ENCODE measurements at places on chromosomes 7 and 10.

DNA sequence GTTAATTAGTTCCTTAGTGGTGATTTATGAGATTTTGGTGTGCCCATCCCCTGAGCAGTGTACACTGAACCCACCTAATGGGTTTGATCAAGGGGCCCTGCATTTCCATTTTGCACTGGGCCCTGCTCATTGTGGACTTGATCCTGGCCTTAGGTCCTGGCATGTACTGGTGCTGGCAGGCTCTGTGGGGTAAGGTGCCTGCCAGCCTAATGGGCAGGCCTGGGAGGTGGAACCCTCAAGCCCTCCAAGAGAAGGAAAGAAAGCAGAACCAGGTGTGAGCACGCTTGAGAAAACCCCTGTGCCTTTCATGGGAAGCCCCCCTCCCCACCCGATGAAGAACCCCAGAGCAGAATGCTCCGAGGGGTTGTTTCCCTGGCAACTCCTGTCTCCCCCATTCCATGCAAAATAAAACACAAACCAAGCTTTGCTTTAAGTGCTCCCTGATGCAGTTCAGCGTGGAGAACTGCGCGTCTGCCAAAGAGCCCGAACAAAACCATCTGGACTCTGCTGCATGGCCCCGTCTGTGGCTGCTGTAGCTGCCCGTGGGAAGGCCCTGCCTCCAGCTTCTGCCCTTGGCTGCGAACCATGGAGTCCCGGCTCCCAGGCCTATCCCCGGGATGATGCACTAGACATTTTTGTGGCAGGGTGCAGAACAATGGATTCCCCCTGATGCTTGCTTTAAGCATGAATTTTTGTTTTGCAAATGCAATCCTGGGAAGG, 123.3 kb downstream of the PRPF18 start:
- peak; percentile 64 for DNase-seq

DNA sequence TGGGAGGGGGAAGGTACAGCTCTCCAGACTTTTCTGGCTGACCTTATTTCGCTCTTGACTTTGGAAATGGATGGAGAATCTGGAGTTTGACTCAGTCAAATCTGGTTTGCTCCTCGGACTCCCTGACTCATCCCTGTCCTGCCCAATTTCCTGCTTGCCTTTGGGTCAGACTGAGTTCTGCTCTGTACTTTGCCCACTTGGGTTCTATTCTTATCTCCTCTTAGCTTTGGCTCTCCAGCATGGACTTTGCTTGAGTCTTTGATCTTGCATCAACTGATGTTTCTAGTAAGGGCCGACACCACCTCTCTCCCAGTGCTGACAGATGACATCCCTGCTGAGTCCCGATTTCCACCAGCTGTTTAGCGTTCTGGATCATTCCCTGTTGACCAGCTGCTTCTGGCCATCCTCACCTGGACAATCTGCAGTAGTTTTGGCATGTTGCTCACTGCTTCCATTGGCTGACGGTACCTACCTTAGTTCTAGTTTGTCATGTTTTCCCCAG, 335.3 kb downstream of the SUGCT start:
- no peak for DNase-seq

DNA sequence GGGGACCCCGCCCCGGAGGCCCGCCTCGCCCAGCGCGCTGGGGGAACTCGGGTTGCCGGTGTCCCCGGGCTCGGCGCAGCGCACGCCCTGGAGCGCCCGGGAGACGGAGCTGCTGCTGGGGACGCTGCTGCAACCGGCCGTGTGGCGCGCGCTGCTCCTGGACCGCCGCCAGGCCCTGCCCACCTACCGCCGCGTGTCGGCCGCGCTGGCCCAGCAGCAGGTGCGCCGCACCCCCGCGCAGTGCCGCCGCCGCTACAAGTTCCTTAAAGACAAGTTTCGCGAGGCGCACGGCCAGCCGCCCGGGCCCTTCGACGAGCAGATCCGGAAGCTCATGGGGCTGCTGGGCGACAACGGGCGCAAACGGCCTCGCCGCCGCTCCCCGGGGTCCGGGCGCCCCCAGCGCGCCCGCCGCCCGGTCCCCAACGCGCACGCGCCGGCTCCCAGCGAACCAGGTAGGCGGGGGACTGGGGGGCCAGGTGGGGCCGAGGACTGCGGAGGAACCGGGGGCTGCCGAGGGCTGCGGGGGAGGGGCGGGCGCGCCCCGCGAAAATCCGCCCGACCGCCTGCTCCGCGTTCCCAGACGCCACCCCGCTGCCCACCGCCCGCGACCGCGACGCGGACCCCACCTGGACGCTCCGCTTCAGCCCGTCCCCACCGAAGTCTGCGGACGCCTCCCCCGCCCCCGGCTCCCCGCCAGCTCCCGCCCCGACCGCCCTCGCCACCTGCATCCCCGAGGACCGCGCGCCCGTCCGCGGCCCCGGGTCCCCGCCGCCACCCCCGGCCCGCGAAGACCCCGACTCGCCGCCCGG, 574 bp downstream of the UTF1 start:
- DNase-seq, result peak; percentile 33

DNA sequence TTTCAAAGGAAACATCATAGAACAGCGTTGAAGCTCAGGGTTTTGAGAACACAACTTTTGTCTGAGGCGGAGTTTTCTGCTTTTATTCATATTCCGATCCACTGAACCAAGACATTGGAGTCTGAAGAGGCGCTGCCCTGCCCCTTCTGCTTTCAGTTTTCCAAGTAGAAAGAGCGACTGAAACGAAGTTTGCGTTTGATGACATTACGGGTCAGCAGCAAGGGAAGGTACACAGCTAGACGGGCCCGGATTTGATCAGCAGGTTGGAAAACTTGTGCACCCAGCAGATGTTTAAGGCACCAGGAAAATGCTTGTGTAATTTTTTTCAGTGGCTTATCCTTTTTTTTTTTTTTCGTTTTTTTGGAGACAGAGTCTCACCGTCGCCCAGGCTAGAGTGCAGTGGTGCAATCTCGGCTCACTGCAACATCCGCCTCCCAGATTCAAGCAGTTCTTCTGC, 720 bp downstream of the SUN1 start:
- DNase-seq, result no peak
